Iris pigment epithelial cell (primary cell): ENCODE measurements at places on chromosomes 2 and 18.
A peak's percentile ranks its signal among the peaks of the same experiment; 100 is the strongest.

- DNase-seq = no peak
Measured at GRCh38 chr18:70314151-70314782, 25.4 kb downstream of the SOCS6 start.

DNA sequence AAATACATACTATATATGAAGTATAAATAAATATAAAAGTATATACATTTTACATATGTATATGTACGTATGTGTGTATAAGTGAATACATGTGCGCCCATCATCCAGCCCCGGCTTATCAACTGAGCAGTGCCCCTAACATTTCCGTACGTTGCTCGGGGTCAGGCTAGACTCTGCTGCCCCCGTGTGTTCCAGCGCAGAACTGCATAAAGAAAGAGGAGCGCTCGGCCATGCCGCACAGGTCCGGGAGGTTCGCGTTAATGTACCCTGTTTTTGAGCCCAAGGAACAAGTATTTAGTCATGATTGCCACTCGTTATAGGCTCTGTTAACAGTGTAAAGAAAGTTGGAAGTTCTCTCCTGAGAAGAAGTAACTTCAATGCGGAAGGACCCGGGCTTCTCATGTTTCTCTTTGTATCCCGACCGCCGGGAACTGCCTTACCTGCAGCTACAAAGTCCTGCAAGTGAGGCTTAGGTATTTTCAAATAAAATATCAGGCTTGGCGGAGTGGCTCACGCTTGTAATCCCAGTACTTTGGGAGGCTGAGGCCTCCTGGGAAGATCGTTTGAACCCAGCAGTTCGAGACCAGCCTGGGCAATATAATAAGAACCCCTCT lies 55.7 kb downstream of the CD8B2 start:
- DNase-seq = peak; percentile 31

DNA sequence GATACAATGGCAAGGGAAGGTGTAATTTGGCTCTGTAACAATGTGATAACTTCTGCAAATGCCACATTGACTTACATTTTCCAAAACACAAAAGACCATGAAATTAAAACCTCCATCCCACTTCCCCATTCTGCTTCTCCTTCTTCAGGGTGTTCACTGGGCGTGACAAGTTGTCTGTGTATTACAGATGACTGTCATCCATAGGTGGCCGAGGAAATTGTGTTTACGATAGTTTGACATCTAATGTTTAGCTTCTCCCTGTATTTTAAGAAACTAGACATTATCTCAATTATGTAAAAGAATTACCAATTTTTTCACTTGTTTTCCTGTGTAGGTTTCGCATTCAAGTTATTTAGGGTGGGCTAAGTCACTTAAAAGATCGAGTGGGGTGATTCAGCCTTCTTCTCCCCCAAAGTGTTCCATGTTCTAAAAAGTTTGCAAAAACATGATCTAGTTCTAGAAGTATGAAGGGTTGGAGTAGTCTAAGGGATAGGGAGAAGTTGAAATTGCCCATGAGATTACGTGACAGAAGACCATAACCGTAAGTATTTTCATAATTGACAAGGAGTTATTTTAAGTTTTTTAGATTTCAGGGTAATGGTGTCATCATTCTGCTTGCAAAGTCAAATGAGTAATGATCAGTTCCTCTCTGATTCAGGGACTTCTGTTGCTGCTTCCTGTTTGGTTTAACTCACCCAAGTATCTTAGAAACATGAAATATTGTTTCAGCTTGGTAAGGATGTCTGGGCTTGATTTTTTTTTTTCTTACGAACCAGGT lies 25.2 kb upstream of the CYTIP start:
- DNase-seq = peak; percentile 66

DNA sequence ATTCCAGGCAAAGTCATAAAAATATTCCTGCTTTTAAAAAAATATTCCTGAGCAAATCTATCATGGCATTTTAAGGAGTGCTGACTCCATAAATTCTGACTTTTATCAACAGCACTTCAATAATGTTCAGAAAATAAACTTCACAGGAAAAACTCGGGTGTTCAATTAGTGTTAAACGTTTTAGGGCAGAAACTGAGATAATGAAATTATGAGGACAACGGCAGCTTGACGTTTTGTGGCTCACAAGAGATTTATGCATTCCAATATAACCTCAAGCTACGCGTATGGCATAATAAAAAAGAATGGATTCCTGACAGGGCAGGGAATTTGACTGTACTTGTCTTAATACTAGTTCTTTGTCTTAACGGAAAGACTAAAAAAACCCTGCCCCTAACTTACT lies 133.2 kb downstream of the ICOS start:
- DNase-seq = no peak

- DNase-seq = peak; percentile 66
Measured at GRCh38 chr2:74915743-74916142, 42.7 kb upstream of the POLE4 start.

GRCh38 chr18:7358989-7359726 lies 128.3 kb downstream of the LRRC30 start:
- no peak for DNase-seq

GRCh38 chr2:85761946-85762345 lies 8.2 kb downstream of the ATOH8 start:
- no peak for DNase-seq

- DNase-seq = no peak
Measured at GRCh38 chr2:86038291-86039081, 67.2 kb downstream of the POLR1A start.
